NCI-H524 (cell line): ENCODE measurements at places on chromosomes 13 and 19.
A peak's percentile ranks its signal among the peaks of the same experiment; 100 is the strongest.

DNA sequence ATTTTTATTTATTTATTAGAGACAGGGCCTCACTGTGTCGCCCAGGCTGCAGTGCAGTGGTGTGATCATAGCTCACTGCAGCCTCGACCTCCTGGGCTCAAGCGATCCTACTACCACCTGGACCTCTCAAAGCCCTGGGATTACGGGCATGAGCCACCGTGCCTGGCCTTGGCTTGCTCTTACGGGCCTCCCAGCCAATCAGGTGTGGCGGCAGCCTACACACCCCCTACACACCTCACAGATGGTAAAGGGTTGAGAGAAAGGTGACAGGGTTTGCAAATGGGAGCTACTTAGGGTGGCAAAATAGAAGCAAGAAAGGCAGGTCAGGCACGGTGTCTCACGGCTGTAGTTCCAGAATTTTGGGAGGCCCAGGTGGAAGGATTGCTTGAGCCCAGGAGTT lies 1.0 kb upstream of the ZBTB32 start:
- no peak for DNase-seq

DNA sequence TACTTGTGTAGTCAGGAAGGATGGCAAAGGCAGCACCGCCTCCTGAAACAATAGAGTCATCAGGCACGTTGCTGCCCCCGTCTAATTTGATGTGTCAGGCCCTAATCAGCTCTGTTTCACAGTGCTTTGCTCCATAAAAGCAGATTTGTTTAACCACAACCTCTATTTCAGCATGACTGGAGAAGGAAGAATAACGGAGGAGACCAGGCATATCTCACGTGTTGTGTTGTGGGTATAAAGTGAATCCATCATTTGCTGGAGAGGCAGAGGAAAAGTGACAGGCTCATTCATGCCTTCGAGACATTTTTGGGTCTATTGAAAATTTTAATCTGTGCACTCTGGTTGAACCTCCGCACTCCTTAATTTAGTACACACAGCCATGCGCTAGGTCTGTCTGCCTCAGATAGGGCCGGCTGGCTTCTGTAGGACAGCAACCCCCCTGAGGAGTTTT lies 940.4 kb upstream of the SLC10A2 start:
- DNase-seq, result no peak

DNA sequence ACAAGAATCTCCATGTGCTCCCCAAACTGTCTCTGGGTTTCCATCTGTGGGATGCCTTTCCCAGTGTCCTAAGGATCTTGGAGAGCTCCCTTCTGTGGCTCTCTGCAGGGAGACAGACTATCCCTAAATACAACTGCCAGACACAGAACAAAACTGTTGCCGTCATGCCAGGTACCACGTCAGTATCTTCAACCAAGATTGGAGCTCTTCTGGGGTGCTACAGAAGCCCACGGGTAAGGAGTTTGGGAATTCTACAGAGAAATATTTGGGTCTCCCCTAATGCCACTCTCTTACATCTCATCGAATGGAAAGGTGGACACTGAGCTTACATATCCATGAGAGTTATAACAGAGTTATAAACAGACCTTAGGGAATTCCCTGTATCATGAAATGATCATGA lies 4.9 kb upstream of the MBD3L3 start:
- DNase-seq, result no peak

DNA sequence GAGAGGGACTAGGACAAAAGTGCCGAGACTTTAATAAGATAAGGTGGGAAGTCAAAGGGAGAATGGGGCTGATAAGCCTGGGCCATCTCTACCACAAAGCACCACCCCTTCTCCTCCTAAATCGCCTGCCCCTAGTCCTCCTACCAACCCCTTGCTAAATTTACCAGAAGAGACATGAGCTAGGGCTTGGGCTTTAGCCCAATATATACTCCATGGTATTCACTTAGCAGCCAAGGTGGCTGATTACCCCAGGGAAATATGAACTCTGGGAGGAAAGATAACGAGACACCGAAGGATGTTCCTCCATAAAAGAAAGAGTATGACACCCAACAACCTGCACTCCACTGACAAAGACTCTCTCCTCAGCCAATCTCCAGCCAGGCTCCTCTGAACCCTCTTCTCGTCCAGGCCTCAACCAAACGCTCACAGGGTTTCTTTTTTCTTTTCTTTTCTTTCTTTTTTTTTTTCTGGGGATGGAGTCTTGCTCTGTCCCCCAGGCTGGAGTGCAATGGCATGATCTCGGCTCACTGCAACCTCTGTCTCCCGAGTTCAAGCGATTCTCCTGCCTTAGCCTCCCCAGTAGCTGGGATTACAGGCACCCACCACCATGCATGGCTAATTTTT lies 610.2 kb downstream of the UQCRFS1 start:
- no peak for DNase-seq

GRCh38 chr13:111551204-111551820 lies 230.9 kb downstream of the TEX29 start:
- DNase-seq, result no peak

- peak; percentile 83 for DNase-seq
Measured at GRCh38 chr19:18762125-18763023, 28.7 kb downstream of the COMP start.

- DNase-seq, result no peak
Measured at GRCh38 chr19:48625891-48626327, 6.6 kb downstream of the SPHK2 start.

DNA sequence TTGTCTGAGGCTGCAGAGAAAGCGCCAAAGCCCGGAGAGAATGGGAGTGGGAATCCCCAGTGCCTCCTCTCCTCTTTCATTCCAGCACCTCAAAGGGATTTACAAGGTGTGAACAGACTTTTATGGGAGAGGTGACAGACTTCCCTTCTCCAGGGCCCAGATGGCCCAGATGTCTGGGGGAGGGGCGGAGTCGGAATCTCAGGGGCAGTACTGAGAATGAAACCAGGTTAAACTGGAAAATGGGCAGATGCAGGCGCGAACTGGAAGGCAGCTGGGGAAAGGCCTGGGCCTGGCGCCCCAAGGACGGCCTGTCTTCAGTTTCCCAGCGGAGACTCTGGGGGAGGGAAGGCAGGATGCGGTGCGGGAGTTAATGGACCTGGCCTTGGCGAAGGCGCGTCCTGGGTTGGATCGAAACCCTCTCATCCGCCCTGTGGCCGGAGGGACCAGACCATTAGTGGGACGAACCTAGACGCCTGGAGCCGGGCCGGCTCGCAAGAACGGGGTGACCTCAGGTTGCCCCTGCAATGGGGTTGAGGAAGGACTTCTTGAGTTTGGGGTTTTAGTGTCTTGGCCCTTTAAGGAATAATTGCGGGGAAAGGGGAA lies 592 bp upstream of the TRIP10 start:
- peak; percentile 97 for DNase-seq

GRCh38 chr13:30299786-30300185 lies 7.6 kb downstream of the KATNAL1 start:
- DNase-seq, result no peak

DNA sequence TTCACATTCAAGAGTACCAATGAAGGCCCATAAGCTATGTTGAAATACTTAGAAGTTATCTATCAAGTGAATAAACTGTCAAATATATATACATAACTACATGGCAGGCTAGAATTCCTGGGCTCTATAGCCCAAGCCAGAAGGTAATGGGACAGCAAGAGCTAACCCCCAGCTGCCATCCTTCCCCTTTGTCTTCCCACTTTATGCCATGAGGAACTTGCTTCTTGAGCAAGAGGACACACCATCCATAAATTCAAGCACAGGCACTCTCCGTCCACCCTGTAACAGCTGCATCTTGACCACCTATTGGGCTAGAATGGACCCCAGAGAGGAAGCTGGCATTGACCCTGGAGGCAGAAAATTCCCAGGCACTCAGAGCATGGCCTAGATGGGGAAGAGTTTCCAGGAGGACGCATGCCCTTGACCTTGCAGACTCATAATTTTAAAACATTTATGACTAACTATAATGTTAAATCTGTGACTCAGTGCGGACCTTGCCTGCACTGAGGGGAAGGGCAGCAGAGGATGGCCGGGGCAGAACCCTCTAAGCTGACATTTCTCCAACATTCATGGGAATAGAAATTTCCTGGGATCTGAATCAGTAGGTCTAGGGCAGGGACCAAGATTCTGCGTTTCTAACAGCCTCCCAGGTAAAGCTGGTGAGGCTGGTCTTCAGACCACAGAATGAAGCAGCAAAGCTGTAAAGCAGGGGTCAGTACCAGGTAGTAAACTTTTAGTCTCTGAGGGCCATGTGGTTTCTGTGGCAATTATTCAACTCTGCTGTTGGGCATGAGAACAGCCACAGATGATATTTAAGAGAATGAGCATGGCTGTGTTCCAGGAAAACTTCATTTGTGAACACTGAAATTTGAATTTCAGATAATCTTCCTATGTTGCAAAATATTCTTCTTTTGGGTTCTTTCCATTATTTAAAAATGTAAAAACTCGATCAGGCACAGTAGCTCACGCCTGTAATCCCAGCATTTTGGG lies 71.4 kb upstream of the CLDN10 start:
- no peak for DNase-seq
